ENCODE measurements at places on chromosomes 7 and 10.

DNA sequence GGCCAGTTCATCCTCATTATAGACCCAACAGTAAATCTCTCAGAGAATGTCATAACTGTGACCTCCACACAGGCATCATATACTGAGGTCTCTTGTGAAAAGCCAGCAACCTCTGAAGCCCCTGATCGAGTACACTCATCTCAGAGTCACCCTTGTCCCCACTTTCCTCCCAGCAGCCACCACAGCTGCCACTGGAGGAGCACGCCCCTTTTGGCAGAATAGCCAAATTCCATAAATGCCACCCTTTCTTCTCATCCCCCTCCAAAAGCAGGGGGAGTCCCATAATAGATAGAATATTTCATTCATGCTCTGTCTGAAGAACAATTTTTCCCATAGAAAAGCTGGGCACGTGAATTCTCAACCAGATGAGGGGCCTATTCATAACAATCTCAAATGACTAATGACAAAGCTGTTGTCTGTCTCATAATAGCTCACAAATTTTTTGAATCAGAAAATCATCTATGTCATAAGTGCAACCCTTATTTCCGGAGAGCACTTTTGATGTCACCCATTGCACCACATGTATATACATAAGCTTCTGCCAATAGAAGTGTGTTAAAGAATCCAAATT, 47.4 kb downstream of the SGMS1 start:
- no peak for DNase-seq

DNA sequence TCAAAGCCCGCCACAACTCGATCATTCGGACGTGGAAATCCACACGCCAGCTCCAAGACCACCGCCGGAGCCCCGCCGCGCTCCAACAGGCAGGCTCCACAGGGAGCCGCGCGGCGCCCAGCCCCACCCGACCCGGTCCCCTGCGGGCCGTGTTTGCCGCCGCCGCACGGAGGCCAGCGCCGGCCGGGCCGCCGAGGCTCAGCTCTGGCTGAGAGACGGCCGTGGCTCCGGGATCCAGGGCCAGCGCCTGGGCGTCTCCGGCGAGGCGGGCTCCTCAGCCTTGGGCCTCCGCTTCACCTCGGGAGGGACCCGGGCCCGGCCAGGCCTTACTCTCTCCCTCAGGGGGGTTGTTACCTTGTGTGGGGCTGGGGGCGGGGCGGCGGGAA, 333 bp downstream of the SMNDC1 start:
- peak; percentile 40 for DNase-seq

DNA sequence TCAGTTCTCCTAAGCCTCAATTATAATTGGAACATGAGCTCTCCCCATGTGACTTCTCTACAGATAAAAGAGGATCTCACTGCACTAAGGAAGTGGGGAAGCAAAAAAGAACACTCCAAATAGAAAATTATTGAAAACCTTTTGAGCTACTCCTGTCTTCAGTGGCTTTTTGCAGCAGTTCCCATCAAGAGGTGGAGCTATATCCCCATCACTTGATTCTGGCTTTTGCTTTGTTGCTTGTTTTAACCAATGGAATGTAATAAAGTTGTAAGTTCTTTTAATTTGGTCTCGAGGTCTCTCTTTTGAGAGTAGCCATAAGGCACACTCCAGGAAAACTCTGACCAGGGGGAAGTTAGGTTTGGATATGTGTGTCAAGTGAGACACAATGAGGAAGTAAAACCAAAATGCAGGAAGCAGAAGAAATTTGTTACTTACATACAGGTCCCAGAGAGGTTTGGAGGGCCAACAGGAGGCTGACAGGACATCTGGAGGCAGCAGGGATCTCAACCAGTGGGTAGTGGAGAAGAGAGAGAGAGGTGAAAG, 569.4 kb downstream of the HTR7 start:
- DNase-seq: peak; percentile 46

DNA sequence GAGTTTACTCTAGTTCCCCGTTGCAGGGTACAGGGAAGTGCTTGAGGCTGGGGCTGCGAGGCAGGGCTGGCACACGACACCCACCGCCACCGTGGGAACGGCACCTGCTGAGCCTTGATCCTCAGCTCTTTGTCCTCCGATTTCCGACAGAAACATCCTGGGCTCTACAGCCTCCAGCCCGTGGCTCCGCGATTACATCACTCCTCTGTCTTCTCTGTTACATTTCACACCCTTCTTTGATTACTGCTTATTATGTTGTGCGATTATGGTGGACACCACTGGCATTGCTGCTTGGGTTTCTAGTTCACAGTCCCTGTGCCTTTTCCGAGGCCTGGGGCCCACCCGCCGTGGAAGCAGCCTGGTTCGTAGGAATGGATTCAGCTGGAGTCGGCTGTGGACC, 26.9 kb downstream of the FKBP6 start:
- no peak for DNase-seq

DNA sequence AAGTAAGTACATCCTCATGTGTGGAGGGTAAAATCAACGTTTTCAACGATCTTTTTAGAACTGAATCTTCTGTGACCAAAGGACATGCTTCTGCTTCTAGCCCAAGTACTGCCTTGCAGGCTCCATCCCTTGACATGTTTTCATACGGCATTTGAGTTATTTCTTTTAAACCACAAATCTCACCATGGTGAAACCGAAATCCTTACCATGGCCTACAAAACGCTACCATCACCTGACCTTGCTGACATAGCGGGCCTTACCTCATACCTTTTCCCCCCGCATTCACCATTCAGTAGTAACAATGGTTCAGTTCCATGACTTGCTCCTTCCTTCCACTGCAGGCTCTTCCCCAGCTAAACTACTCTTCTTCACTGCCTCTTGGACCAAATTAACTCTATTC, 3.5 kb downstream of the RNF216 start:
- no peak for DNase-seq

DNA sequence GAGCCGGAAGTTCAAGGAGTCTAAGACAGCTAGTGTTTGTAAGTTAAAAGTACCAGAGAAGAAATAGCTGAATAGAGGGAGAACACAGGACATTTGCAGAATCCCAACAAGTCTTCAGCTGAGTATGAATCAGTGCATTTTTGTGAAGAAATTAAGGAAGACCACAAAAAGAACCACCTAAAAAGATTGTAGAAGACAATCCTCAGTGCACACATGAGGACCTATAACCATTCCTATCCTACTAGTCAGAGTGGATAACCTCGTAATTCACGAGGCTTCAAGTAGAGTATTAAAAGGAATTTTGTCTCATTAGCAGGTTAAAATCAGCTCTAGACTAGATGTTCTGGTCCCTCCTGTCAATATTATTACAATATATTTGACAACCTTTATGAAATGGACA, 295.4 kb upstream of the KAT6B start:
- DNase-seq: no peak

GRCh38 chr10:83182076-83182475, 957.2 kb upstream of the GHITM start:
- no peak for DNase-seq

DNA sequence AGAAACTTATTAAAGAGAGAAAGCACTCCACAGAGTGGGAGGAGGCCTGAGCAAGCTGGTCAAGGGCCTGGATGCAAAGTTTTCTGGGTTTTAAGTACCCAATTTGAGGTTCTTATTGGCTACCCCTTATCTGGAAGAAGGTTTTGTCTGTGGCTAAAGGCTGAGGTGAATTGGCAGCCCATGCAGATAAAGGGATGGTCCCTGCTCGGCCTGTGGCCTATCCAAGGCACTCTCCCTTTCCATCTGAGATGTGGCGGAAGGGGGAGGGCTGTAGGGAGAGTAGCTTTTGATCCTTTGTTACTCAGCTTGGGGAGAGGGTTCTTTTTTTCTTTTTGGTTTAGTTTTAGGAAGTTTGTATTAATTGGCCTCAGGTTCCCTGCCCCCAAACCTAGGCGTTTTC, 465.1 kb downstream of the ATRNL1 start:
- DNase-seq: no peak

- DNase-seq: peak; percentile 44
Measured at GRCh38 chr7:55086413-55087201, 67.8 kb downstream of the EGFR start.

- no peak for DNase-seq
Measured at GRCh38 chr10:11113156-11113555, 95.5 kb downstream of the CELF2 start.

- DNase-seq: no peak
Measured at GRCh38 chr10:8151086-8151485, 96.6 kb downstream of the GATA3 start.

DNA sequence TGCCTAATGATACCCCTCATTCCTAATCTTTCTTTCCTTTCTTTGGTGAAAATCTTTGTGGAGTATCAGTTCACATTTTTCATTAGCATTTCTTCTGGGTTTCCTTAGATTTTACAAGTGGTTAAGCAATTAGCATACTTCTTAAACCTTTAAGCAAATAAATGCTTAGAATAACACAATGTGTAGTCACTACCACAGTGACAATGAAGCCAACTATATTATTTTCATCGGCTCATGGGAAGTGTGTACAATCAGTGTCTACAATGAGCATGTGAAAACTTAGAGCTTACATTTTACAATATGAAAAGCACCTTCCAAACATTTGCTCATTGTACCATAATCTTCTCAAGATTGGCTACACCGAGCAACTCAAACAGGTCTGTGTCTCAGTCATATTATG, 176.2 kb upstream of the PLXNA4 start:
- DNase-seq: no peak

GRCh38 chr10:77391605-77392235, 245.9 kb downstream of the KCNMA1 start:
- peak; percentile 83 for DNase-seq

GRCh38 chr7:131298608-131298992, 29.1 kb upstream of the MKLN1 start:
- no peak for DNase-seq

GRCh38 chr10:101282947-101283346, 53.7 kb upstream of the LBX1 start:
- no peak for DNase-seq

DNA sequence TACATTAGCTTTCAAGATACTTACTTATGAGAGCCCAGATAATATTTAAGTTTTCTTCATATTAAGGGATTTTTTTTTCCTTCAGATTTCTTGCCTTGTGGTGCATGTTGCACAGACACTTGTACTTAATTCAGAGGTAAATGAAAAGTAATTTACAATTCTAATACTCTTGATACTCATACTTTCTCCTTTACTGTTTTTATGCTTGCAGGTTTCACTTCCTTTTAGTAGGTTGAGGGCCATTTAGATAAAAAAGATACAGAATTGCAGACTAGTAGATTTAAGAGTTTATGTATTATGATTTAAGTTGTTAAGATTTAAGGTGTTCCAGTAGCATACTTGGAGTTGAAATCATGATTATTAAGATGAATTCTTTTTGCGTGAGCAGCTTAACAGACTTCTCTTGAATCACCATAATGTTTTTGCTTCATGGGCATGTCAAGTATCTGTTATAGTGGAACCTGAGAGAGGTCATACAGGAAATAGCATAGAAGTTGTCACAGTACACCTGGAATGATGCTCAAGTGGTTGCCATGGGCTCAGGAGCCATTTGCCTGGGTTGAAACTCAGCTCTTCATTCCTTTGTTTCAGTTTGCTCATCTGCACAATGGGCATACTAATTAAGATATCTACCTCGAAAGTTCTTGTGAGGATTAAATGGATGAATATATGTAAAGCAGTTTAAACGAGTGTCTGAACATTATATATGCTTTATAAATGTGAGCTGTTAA, 174.8 kb upstream of the PRPS1L1 start:
- DNase-seq: no peak

DNA sequence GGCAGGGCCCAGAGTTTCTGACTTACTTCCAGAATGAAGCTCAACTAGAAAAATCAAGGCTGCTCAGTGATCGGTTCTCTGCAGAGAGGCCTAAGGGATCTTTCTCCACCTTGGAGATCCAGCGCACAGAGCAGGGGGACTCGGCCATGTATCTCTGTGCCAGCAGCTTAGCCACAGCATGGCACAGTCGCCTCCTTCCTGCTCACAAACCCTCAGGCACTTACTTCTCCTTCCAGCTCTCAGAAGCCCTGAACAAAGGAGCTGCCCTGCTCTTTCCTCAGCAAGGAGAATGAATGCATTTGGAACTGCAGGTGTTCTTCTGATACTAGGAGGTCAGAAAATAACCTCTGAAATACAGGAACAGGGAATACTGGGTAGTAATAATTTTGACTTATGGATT, 219.7 kb upstream of the PRSS1 start:
- DNase-seq: no peak

DNA sequence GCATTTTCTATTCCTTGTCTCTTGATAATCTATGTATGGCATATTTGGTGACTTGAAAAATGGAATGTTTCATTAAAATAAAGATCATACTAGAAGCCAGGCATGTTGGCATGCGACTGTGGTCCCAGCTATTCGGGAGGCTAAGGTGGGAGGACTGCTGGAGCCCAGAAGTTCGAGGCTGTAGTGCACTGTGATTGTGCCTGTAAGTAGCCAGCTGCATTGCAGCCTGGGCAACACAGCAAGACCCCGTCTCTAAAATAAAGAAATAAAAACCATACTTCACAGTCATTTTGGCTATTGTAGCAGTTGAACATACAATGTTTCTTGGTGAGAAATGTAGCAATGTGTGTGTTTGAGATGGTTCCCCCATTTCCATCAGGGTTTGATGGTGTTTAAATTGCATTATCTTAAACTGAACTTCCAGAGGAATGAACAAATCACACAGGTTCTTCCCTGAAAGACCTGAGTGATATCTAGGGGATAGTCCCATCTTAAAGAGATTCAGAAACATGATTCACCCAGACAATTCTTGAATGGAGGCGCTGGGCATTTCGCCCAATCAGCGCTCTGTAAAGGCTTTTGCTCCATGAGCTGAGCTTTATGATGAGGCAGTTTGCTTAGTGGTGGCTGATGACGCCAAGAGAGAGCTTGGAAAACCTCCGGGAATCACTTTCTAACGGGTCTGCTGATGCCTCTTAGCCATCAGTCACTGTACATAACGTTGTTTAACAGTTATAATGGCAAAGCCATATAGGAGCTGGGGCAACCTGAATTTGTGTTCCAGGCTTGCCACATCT, 19.4 kb upstream of the BTBD16 start:
- no peak for DNase-seq

- DNase-seq: no peak
Measured at GRCh38 chr10:42987121-42987541, 89.7 kb upstream of the RET start.

- DNase-seq: no peak
Measured at GRCh38 chr10:44863344-44864047, 47.6 kb upstream of the TMEM72 start.

GRCh38 chr10:1440897-1441296, 296.4 kb downstream of the ADARB2 start:
- no peak for DNase-seq
